Neural progenitor cell (in vitro differentiated cells): ENCODE measurements at places on chromosomes 3 and 15.
A peak's percentile ranks its signal among the peaks of the same experiment; 100 is the strongest.

DNA sequence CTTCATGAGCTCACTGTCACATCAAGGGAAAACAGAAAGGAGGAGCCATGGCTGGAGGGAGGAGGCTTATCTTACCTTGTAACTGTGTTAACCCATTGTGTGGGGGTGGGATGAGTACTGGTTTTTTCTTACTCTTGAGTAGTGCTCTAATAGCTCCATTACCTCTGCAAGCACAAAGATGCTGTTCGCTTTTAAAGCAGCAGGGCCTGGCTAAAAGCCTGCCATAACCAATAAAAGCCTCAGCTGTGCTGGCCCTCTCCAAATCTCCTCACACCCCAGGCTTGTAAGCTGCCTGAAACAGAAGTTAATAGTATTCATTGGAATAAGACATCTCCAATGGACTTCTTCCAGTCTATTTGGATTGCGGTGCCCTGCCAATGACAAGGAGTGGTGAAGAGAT is 544.1 kb downstream of the TUSC7 start:
- peak; percentile 2 for DNase-seq

- DNase-seq, result peak; percentile 22
Observed at GRCh38 chr3:163779396-163780344, 1298.6 kb downstream of the SI start.

GRCh38 chr3:53495146-53495519 is 722 bp downstream of the CACNA1D start:
- peak; percentile 42 for DNase-seq

DNA sequence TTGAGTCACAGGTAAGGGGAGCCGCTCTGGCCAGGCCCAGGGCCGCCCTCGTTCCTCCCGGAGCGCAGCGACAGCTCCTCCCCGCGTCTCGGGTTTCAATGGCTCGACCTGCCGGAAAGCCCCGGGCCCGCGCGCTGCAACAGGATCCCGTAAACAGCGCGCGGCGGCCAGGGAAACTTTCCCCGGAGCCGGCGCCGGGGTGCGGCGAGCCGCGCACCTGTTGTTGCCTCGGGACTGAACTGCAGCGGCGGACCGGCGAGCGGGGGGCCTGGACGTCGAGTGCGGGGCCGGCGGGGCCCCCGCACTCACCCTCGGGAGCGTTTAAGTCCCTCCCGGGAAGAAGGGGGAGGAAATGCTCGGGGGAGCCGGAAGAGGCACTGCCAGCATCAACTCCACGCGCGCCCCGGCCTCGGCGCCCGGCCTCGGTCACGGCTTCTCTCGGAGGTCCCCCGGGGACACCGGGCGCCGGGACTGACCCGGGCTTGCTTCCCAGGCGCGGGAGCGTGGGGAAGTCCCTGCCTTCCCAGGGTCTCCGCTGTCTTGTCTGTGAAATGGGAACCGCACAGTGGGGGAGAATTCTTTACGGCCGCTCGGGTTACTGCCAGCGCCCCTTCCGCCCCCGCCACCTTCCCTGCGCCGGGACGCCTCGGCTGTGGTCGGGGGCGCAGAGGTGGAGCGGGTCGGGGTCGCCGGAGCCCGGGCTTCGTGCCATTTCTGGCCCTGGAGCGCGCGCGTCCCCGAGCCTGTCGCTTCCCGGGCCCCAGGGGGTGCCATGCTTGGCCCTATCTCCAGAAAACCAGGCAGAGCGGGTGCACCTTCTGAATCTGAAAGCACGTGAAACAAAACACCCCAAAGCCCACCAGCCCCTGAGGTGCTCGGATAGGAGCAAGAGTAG is 7.5 kb upstream of the PGPEP1L start:
- peak; percentile 91 for DNase-seq

GRCh38 chr3:5016211-5017161 is 37.2 kb downstream of the BHLHE40 start:
- DNase-seq, result no peak

- DNase-seq, result no peak
Observed at GRCh38 chr3:24145981-24146822, 201.1 kb downstream of the NR1D2 start.

- no peak for DNase-seq
Observed at GRCh38 chr3:188584162-188584529, 430.2 kb downstream of the LPP start.

GRCh38 chr3:139439278-139439677 is 37.0 kb downstream of the RBP2 start:
- DNase-seq, result no peak

DNA sequence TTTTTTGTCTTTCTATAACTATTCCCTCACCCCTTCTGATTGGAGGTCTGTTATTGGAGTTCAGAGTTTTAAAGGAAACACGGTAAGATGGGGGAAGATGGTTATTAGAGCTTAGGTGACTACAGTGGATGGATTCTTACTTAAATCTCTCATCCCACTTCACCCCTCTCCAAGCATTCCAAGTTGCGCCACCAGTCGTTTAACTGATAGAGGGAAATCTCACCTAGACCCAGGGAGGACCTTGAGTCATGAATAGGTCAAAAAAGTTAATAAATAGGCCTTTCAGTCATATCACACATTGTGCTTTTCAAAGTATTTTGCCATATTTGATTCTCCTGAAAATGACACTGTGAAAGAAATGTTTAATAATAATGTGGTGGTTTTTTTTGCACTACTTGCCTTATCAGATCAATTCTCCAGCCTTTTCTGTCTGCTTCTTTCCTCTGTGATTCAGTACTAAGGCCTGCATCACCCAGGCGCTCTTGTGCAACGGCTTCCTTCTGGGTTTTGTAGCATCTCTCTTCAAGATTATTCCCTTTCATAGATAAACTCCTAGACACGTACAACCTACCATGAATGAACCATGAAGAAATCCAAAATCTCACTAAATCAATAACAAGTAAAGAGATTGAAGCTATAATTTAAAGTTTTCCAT is 100.4 kb upstream of the TGFBR2 start:
- no peak for DNase-seq

GRCh38 chr15:32766101-32766500 is 48.3 kb downstream of the GREM1 start:
- DNase-seq, result no peak

- DNase-seq, result no peak
Observed at GRCh38 chr15:26686547-26687187, 86.2 kb downstream of the GABRB3 start.

GRCh38 chr15:60389261-60390077 is 8.3 kb downstream of the ANXA2 start:
- DNase-seq, result no peak

- DNase-seq, result no peak
Observed at GRCh38 chr15:35987056-35987455, 441.1 kb upstream of the DPH6 start.

- peak; percentile 68 for DNase-seq
Observed at GRCh38 chr15:67064607-67065530, 533 bp upstream of the SMAD3 start.

GRCh38 chr15:32649342-32649741 is 7.8 kb downstream of the SCG5 start:
- peak; percentile 56 for DNase-seq

GRCh38 chr3:57006949-57007419 is 53.5 kb upstream of the SPATA12 start:
- DNase-seq, result no peak

DNA sequence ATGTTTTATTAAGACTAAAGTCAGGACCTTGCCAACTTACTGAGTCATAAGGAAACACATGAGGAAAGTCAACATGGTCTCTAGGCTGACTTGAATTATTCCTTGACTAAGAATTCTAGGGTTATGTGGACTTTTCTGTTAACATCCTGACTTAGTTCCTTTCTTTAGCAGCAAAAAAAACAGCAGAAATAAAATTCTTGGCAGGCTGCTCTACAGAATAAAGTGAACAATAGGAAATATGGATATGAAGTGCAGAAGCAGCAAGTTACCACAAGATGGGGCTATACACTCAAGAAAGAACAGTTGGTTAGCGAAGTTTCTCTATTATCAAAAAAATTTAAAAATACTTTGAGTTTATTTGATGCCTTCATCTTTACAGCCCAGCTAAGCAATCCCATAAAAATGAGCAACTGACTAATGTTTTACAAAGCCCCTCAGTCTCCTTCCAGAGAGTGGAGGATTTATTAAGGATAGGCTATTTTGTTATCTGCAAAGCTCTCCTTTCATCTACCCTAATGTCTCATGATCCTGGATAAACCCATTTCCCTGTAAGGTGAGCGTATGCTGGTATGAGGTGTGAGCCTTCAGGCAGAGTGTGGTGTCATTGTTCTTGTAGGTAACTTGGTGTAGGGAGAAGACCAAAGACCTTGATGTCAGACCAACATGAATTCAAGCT is 23.1 kb upstream of the MCCC1 start:
- DNase-seq, result peak; percentile 51

GRCh38 chr3:176992978-176993377 is 204.3 kb downstream of the TBL1XR1 start:
- no peak for DNase-seq

DNA sequence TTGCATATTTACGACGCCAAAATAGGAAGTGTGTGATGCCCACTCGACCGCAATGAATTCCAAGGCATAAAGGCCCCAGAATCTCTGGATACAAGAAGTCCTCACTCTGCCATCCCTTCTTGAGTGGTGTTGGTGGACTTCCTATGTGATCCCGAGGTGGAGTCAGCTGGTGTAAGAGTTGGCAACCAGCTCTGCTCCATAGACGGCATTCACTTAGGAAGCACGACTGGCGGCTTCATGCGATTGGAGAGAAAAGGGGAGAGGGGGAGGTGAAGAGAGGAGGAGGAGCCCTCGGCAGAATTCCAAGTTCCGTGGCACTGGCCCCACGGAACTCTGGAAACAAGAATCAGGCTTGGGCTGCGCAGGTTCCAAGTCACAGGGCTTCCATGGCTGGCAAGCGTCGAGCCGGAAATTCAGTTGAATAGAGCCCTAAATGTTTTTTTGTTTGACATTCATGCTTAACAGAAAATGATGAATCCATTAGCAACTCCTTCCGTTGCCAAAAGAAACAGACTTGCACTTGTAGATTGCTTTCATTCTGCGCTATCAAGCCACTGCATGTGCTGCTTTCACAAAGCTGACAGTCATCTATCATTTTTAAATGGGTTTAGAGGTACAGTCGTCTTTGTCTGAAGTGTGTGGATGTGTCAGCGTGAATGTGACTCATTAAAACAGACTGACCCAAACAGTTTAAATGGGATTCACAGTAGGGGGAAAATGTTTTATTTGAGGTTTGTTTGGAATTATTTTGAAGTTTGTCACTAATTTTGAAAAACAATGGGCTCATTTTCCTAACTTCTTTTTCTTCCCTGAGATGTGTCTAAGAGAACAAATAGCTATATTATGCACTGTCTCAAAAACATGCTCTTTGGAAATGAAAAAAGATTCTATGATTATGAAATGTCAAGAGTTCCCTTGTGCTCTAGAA is 428.3 kb upstream of the ATP11B start:
- no peak for DNase-seq

DNA sequence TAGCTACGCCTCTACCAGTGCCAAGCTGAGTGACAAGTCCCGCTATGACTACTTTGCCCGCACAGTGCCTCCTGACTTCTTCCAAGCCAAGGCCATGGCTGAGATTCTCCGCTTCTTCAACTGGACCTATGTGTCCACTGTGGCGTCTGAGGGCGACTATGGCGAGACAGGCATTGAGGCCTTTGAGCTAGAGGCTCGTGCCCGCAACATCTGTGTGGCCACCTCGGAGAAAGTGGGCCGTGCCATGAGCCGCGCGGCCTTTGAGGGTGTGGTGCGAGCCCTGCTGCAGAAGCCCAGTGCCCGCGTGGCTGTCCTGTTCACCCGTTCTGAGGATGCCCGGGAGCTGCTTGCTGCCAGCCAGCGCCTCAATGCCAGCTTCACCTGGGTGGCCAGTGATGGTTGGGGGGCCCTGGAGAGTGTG is 5.7 kb downstream of the GRM2 start:
- DNase-seq, result no peak

GRCh38 chr3:180252683-180253082 is 215.9 kb upstream of the PEX5L start:
- DNase-seq, result no peak

DNA sequence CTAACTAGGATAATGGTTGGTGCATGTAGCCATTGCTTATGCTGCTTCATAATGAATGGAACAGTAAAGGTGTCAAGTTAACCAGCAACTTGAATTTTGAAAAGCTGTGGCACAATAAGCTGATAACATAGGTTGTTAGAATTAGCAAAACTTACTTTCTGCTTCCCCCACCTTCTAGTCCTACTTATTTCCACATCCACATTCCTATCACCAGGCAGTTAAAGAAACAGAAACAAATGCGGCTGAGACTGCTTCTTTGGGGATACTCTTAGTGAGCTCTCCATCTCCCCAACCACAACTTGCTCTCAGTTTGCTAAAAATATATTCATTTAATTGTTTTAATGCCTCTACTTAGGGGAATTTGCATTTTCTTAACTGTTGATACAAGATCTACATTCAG is 215.1 kb downstream of the TIGIT start:
- DNase-seq, result no peak

DNA sequence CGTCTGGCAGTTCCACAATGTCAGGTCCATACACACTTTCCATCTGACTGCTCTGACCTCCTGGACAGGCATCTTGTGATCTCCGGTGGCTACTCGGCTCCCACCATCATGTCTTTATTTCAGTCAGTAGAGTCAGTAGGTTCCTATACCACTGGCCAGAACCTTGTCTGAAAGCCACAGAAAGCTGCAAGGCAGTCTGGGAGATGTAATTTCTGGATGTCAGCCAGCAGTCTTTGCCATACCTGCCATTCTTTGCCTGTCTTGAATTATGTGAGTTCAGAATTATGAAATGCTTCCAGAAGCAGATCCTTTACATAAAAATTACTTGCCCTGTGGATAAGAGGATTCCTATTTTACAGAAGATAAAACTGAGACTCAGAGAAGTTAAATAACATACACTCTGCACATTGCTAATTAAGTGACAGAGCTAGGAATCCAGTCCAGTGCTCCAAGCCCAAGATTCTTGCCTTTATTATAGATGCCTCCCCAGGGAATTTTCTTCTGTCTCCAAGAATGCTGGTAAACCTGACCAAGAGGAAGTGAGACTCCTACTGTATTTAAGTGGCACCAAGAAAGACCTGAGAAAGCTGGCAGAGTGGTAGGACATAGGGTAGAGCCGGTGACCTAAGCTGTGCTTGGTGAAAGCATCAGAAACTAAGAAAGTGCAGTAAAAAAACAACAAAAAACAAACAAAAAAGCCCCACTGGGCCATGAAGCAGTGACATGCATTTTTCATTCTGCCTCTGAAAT is 75.6 kb downstream of the IQCH start:
- DNase-seq, result no peak

GRCh38 chr3:49349348-49350114 is 8.6 kb downstream of the GPX1 start:
- DNase-seq, result no peak

DNA sequence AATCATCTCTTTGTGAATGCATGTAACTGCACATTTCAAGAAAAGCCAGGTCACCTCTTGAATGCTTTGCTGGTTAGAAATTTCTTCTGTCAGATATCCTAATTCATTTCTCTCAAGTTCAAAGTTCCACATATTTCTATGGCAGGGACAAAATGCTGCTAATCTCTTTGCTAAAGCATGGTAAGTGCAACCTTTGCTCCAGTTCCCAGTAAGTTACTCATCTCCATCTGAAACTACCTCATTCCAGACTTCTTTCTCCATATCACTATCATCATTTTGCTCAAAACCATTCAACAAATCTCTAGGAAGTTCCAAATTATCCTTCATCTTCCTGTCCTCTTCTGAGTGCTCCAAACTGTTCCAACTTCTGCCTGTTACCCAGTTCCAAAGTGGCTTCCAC is 230.6 kb downstream of the ZMAT3 start:
- DNase-seq, result no peak

GRCh38 chr15:31345606-31346366 is 19.2 kb downstream of the KLF13 start:
- DNase-seq, result no peak
